ENCODE measurements at places on chromosomes 7 and 10.

DNA sequence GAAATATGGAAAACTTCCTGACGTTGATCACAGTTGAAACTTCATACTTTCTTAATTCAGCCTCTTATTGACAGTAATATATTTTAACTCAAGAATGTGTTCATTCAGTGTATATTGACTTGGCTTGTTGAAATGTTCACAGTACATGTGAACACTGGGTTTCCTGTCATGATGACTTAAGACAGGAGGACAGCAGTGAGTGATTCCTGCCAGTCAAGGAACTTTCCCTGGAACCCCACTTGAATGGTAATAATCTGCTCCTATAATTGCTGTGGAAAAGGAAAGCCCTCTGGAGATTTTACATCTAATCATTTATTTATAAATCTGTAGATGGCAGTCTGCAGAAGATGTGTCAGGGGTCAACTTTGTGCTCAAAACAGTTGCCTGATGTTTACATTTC, 216.5 kb downstream of the MGMT start:
- no peak for DNase-seq

- DNase-seq: peak; percentile 58
These were observed 561 bp downstream of the PLEKHA1 start for GRCh38 chr10:122374859-122375678.

GRCh38 chr7:15213093-15213492, 310.5 kb upstream of the DGKB start:
- DNase-seq: no peak

DNA sequence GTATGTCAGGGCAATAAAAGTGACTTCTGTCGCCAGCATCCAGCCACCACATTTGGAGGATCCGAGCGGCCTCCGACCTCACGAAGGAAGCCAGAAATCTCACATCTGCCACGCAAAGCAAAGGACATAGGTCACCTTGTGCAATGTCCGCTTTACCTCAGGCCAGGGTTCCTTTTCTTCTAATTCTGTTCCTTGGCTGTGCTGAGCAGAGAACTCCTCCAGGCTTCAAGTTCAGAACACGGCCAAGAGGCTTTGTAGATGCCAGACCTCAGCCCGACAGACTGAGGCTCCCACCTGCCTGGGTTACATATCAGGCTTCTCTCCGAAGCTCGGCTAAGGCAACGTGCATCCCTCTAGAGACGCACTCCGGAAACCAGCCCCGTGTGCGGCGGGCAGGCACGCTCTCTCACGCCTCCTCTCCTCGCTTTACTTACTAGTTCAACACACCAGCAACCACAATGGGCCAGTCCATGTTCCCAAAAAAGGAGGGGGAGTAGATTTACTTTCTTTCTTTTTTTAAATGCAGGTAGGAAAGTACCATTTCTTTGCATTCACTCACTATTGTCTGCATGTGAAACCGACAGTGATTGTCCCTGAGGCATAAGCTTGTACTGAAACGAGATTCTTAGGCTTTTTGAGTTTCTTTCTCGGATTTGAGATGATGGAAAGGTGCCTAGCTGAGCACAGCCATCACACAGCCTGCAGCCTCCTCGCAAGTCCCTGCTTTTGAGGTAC, 122.4 kb upstream of the AFAP1L2 start:
- peak; percentile 82 for DNase-seq

- DNase-seq: no peak
These were observed 27.0 kb upstream of the GPR26 start for GRCh38 chr10:123639131-123639530.

GRCh38 chr10:31866118-31866670, 62.4 kb downstream of the ARHGAP12 start:
- no peak for DNase-seq

DNA sequence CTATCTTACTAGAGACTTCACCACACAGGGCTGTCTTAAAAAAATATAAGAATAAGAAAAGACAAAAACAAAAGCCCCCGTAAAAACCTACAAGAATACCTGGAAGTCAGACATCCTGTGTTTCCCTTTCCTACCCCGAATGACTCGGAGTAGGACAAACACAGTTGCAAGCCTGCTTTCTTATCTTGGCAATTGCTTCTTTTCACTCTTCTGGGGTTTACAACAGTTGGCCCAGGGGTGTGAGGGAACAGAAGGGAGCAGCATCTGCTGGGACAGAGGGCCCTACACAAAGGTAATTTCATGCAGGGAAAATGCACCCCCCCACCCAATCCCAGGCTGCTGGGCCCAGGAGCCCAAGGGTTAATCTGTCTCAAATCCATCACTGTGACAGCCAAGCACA, 220.6 kb downstream of the ARHGAP12 start:
- DNase-seq: no peak

- DNase-seq: peak; percentile 87
These were observed 1.3 kb upstream of the ARID5B start for GRCh38 chr10:61899997-61900828.

DNA sequence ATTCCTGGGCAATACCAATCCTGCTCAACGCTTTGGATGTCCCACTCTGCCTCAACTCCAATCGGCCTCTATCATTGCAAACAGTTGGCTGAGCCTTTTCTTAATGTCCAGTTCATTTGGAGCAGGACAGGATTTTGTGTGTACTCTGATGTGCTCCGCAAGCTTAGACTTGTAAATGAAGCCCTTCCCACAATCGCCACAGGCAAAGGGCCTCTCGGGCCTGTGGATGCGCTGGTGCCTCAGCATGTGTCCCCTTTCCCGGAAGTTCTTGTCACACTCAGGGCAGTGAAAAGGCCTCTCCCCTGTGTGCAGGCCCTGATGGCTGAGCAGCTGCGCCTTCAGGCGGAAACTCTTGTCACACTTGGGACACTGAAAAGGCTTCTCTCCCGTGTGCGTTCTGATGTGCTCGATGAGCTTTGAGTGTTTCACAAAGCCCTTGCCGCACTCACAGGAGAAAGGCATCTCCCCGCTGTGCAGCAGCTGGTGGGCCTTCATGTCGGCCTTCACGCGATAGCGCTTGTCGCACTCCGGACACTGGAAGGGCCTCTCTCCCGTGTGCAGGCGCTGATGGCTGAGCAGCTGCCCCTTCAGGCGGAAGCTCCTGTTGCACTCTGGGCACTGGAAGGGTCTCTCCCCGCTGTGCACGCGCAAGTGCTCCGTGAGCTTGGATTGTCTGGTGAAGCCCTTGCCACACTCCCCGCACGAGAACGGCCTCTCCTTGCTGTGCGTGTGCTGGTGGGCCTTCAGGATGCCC, 20.0 kb downstream of the ZNF786 start:
- DNase-seq: no peak

GRCh38 chr10:79222186-79222585, 125.1 kb upstream of the PPIF start:
- DNase-seq: no peak

DNA sequence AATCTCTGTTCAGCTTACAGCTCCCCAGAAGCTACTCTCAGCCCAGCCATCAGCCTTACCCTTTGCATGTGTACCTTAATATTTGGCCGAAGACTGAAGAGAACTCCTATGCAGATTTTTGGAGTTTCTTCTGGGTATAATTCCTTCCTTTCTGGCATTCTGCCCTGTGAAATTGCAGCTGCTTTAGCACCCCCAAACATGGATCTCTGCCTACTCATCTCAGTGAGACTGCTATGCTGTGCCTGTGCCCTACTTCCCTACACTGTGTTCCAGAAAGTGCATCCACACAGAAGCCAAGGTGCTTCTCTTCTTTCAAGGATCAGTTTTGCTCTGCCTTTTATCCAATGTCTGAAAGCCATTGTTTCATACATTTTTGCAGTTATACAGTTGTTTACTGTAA, 81.6 kb downstream of the NPY start:
- no peak for DNase-seq
